DMS79 treated with DMSO at 0.1 percent for 48 hours (cell line): ENCODE measurements at places on chromosomes 4 and X.

DNA sequence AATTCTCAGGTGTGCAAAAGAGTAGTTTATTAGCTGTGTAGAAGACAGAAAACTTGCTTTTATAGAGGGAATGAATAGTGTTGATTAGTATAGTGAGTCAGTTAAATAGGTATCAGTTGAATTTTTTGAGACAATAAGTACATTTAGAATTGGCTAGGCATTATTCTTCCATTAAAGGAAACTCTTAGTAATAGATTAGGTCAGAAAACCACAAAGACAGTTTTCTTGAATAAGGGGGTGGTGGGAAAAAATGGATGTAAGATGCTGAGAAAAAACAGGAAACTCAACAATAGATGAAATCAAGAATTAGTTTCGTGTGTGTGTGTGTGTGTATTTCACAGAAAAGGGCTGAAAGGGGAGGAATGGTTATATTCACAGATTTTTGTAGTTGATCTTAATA, 16.8 kb downstream of the CD38 start:
- no peak for DNase-seq

GRCh38 chr4:76207549-76207948, 6.1 kb downstream of the SCARB2 start:
- no peak for DNase-seq

DNA sequence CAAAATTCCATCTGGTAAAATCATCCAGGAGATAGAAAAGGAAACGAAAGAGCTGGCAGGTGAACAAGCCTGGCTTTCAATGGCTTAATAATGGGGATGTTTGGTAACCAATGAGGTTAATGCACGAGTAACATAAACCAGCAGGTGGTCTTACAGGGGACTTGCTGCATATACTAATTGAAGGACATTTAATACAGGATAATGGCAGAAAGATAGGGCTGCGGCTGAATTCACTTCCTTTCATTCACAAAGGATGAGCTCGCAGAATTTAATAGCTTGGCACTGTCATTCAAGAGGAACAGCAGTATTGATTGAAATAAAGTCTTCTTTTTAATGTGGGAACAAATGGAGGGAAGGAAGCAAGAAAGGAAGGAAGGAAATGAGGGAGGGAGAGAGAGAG, 156.3 kb upstream of the RAI2 start:
- DNase-seq: peak; percentile 7

GRCh38 chr4:118798658-118799057, 37.3 kb downstream of the SEC24D start:
- no peak for DNase-seq

- DNase-seq: no peak
Observed at GRCh38 chr4:147370473-147370872, 110.4 kb upstream of the EDNRA start.

DNA sequence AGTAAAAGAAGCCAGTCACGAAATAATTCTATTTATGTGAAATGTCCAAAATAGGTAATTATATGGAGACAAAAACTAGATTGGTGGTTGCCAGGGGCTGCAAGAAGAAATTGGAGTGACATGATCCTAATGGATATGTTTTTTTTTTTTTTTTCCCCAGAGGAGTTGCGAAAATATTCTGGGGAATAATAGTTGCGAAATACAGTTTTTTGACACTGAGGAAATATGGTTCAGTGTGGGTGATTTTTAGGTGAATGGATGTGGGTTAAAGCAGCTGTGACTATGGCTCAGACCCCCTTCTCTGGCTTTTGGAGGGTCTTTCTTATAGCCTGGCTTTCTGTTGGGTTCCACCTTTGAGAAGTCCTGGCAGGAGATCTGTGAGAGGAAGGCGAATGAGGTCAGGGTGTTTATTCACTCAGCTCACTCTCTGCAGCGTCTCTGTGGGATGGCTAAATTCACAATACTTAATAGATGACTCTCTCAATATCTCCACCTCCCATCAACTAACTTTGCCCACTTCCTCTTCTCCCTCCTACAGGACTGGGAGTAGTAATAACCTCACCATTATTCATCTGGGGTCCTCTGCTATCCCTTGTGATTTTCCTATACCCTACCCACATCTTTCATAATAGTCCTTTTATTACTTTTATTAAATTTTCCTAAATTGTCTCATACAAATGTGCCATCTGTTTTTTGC, 15.3 kb upstream of the RAB9B start:
- no peak for DNase-seq

GRCh38 chr4:112099701-112100297, 45.5 kb upstream of the FAM241A start:
- DNase-seq: peak; percentile 5

- DNase-seq: peak; percentile 29
Observed at GRCh38 chr4:183863155-183863825, 41.8 kb upstream of the STOX2 start.

- no peak for DNase-seq
Observed at GRCh38 chr4:3115637-3116270, 41.3 kb downstream of the HTT start.

GRCh38 chrX:7146703-7147412, 654 bp upstream of the STS start:
- DNase-seq: peak; percentile 3
